MCF 10A (cell line): ENCODE measurements at places on chromosomes 1 and 21.

DNA sequence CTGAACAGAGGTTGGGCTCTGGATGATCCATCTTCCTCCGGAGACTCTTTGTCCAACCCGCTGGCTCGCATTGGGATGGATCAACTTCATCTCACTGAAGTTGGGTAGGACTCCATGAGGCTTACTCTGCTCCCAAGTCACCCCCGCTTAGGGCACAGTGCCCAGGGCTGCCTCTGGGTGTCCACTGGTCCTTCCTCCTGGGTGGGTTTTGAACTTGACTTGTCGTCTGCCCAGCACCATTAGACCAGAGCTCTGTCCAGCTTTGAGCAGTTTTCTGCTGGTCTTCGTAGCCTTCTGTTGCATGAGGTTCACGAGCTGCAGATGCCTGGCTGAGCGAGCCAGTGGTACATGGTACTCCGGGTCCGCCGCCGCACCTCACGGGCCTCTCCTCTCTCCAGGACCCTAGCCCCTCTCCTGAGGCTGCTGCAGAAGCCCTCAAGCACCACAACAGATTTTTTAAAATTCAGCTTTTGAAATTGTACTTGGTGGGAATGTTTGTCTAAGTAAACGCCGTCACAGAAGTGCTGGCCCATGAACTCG lies 33.8 kb upstream of the COL6A1 start:
- DNase-seq: no peak

DNA sequence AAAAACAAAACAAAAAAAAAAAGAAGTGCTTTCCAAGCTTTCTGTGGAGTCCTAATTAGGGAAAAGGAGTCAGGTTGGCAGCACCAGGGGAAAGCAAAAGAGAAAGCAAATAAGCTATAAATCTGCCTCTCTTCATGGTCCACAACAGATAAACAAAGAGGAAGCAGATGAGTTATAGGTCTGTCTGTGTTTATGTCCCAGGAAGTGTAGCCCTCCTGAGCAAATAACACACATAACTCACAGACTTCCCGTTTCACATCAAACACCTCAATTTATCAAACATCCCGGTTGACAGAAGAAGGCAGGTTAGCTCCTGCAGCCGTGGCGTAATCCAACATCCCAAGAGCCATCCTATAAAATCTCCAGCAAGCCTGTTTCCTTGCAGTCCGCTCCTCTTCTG lies 5.6 kb upstream of the SLC2A5 start:
- no peak for DNase-seq

- DNase-seq: no peak
Measured at GRCh38 chr1:154869351-154870114, 548 bp downstream of the KCNN3 start.

DNA sequence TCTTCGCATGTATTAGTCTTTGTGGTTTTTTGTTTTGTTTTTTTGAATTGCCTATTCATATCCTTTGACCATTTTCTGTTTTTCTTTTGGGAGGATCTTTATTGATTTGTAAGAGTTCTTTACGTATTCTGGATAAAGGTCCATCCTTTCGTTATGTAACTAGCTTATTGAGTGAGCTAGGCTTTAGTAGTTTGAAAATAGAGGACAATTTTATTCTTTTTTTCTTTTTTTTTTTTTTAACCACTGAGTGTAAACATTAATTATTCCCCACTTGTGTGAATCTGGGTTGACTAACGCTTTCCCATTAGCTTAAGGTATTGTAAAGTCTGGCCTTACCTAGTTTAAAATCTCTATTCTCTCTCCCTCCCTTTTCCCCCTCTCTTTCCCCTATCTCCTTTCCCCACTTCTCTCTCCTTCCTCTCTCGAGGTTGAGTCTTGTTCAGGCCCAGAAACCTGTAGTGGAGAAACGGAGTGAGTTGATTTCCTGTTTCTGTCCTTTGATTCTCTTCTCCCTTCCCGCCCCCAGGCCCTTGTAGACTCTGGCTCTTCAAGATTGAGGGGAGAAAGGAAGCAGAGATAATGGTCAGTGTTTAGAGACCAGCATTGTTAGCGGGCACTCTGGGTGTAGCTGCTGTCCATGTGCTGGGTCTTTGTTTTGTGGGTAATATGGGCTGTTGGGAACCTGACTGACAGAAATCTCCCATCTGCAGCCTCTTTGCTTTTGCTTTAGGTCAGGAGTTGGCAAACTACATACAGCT lies 1.5 kb downstream of the MORC3 start:
- peak; percentile 43 for DNase-seq

GRCh38 chr1:60908159-60908558 lies 174.2 kb upstream of the NFIA start:
- DNase-seq: no peak

GRCh38 chr1:47992720-47993415 lies 4.3 kb downstream of the TRABD2B start:
- DNase-seq: no peak

GRCh38 chr1:208235982-208236761 lies 8.0 kb downstream of the PLXNA2 start:
- peak; percentile 83 for DNase-seq

DNA sequence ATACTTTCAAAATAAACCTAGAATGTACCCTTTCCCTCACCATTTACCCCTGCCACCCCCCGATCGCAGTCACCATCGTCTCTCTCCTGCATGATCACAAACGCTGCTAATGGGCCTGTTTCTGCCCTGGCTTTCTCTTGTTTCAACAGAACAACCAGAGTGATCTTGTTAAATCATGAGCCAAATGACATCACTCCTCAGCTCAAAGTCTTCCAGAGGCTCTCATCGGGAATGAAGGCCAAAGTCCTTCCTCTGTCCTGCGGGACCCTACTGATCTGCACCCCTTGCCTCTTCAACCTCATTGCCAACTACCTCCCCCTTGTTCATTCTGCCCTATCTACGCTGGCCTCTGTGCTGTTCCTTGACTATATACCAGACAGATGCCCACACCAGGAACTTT lies 39.4 kb upstream of the PTGFRN start:
- no peak for DNase-seq

DNA sequence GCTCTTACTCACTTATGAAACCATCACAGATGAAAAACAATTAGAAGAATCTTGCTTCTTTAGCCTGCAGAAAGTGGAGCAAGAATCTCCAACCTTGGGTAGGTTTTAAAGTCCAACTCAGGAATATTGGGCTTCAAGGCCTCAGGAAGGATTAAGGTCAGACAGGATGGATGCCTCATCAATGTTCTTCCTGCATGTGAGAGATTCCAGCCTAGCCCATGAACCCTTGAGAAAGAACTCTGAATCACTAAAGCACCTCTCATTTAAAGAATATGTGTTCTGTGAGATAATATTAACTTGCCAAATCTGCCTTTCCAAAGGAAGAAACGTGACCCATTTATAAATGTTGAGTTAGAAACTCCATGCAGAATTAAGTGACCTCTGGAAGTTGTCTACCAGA lies 345.2 kb upstream of the CAMK1G start:
- DNase-seq: no peak

GRCh38 chr1:38326135-38326534 lies 279.5 kb upstream of the POU3F1 start:
- DNase-seq: no peak

GRCh38 chr1:243818978-243819377 lies 31.1 kb downstream of the AKT3 start:
- no peak for DNase-seq

GRCh38 chr1:204818998-204819397 lies 51.7 kb upstream of the NFASC start:
- no peak for DNase-seq

DNA sequence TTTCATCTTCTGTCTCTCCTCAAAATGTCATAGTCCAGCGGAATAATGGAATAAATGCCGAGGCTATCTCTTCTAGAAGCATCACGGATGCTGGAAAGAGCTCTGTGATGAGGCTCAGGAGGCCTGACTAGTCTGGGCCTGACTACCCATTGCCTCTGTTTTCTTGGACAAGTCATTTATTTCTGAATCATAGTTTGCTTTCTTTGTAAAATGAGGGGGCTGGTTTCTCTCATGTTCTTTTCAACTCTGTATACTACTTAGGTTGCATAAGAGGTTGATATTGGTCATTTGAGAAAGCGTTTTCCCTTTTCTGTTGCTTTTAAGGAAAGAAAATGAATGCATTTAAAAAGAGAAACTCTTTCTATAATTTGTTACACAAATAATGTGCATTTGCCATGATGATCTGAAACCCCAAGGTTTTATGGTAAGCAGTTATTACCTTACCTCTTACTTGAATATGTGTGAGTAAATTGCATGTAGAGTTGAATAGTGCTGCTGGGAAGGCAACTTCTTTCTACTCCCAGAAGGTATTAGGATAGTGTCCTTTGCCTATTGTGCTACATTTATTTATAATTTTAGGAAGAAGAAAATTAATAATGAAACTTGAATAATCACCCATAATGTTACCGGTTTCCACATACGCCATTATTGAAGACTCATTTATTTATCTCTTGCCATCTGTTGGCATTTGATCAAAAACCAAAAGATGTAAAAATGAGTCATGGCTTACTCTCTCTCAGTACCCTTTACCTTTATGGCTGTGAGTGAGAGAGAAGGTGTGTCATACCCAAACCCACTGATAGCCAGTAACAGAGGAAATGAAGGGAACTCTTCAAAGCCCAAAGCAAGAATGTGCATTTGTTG lies 179.1 kb downstream of the FASLG start:
- peak; percentile 90 for DNase-seq

DNA sequence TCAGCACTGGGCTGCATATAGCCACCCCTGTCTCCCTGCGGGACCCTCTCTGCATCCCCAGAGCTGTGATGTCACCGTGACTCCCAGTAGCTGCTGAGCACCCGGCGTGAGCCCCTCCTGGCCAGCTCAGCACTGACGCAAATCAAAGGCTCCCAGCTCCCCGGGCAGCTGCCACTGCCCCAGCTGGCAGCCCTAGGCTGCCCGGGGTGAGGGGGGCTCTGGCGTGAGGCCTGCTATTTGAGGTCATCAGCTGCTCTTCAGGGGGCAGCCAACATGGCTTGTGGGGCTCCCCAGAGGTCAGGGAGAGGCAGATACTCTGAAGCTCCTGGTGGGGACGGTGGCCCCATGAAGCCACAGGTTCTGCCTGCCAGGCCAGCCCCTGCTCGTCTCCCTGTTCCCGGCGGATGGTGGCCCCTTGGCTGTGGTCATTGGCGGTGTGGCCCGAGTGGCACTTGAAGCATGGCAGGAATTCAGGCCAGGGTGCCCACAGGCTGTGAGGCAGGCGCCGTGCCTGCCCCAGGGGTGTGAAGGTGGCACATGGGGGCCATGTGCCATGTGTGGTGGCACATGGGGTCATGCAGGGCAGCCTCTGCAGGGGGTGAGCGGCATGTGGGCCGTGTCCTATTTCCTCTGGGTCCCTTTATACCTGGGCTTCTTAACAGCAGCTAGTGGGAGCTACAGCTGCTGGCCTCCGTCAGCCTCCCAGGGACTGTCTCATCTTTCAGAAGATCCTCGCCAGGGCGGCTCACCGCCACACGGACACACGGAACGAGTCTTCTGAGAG lies 85.4 kb downstream of the SIK1 start:
- no peak for DNase-seq

GRCh38 chr1:53512807-53513755 lies 53.9 kb downstream of the DMRTB1 start:
- no peak for DNase-seq

DNA sequence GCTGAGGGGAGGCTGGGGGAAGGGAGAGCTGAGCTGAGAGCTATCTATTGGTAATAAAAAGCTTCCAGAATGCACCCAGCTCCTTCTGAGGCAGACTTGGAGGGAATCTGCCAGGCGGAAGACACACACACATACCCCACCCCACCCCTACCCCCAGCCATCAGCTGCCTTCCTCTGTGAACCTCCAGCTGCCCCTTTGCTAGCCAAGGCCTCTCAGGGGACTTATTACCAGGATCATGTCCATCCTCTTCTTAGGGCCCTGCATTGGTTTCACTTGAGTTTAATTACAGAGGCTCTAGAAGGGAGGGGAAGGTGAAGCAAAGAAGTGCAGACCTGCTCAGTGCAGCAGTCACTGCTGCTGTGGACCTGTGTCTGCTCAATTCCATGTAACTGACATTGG lies 156.4 kb downstream of the OMA1 start:
- no peak for DNase-seq

GRCh38 chr1:4468386-4468785 lies 186.0 kb upstream of the AJAP1 start:
- DNase-seq: no peak

- no peak for DNase-seq
Measured at GRCh38 chr1:191460234-191460633, 698.0 kb upstream of the RGS18 start.

DNA sequence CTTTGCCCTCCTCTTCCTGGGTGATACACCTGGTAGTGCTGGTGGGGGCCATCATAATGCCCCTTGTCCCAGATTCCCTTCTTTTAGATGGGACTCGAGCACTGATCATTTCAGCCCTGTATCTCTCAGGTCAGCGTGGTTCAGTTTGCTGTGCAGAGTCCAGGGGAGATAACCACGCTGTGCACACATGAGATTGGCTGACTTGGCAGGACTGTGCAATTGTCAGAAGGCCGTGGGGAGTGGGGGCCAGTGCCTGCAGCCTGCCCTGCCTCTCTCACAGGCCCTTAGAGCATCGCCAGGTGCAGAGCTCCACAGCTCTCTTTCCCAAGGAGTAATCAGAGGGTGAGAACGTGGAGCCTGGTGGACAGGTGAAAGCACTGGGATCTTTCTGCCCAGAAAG lies 15.2 kb downstream of the EPHX1 start:
- no peak for DNase-seq

GRCh38 chr1:100266741-100267140 lies 725 bp downstream of the RTCA start:
- DNase-seq: no peak

- DNase-seq: no peak
Measured at GRCh38 chr1:151043163-151043562, 4.4 kb upstream of the C1orf56 start.

- peak; percentile 76 for DNase-seq
Measured at GRCh38 chr21:38804789-38805327, 871 bp upstream of the ETS2 start.

- DNase-seq: no peak
Measured at GRCh38 chr1:5717031-5717682, 275.1 kb downstream of the NPHP4 start.

GRCh38 chr1:231625975-231626534 lies 535 bp upstream of the DISC1 start:
- no peak for DNase-seq

GRCh38 chr21:34983680-34984086 lies 65.4 kb downstream of the RUNX1 start:
- DNase-seq: peak; percentile 59

- DNase-seq: peak; percentile 5
Measured at GRCh38 chr1:68015971-68016370, 34.5 kb downstream of the DIRAS3 start.

DNA sequence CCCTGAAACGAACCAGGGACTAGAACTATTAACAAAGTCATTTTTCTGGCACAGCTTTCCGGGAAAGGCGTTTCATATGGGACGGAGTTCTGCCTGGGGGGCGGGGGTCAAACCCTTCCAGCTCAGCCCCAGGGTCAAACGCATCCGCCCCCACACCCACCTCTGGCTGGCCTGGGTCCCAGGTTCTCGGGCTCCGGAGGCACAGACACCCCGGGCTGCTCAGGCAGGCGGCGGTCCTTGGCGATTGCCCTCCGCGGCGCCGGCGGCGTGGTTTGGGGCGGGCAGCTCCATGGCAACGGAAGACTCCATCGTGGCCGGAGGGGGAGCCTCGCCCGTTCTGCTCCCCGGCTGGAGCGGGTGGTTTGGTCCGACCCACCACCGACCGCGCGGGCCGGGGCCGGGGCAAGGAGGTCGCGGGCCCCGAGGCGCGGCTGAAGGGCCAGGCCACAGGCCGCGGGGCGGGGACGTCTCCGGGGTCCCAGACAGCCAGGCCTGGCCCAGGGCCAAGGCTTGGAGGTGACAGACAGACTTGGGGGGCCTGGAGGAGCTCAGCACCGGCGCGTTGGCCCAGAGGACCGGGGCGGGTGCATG lies at the start of gene CFAP74:
Gene CFAP74 (minus strand): TSS at position 246 of the 591 bp plus-strand sequence. CDS start 12,830 bp downstream, outside the sequence.
- DNase-seq: no peak
